ENCODE measurements at places on chromosomes 1 and 21.

- DNase-seq, result no peak
Observed at GRCh38 chr1:226411619-226412018, 3.7 kb upstream of the PARP1 start.

GRCh38 chr1:78255383-78255782, 209.6 kb downstream of the GIPC2 start:
- DNase-seq, result no peak

- no peak for DNase-seq
Observed at GRCh38 chr1:114384922-114385321, 126.1 kb downstream of the TRIM33 start.

GRCh38 chr1:97502360-97502759, 418.5 kb downstream of the DPYD start:
- no peak for DNase-seq

DNA sequence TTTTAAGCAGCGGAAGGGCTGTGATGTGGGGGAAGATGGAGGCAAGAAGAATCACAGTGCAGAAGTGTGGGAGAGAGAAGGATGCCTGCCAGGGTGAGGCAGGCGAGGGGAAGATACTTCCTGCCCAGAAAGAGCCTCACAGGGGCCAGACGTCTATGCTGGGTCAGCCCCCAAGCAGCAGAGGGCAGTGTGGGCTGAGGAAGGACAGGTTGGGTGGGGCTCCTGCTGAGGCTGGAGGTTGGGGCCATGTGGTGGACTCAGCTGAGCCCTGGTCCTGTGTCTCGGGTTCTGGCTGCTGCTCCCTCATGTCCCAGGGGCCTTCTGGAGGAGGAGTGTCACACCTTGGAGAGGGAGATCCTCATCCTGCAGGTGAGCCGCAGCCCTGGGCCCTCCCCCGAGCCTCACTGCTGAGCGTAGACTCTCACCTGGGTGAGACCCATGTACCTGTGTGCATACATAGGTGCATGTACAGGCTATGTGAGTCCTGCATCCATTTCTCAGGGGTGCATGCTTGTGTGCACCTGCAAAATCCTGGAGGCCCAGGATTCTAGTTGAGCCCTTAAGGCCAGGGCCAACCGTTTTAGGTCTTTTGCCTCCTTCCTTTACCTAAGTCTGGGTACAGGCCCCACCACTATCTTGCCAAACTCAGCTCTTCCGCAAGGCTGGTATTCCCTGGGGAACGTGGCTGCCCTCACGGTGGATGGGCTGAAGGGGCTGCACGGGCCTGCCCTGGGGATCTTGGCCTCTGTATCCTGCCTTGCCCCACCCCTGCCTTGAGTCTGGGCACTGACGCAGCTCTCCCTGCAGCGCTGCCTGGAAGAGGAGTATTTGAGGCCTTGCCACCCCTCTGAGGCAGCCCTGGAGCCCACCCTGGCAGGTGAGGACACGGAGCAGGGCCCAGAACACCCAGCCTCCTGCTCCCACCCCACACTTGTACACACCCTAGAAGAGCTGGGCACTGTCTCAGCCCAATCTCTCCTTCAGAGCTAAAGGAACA, 3.7 kb downstream of the CCDC24 start:
- DNase-seq, result no peak

DNA sequence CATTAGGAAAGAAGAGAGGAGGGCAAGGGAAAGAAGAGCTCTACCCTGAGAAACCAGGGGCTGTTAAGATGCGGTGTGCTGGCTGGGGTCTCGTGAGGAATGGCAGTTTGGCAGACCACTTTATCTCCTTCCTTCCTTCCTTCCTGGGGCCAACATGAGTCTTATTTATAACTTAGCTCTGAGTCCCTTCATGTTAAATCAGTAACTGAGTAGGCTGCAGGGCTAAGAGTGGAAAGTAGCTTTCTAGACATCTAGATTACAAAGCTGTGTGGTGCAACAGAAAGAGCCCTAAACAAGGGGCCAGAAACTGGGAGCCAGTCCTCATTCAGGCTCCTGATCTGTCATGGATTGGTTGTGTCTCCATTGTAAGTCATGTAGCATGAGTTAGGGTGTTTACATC, 135.4 kb upstream of the DUSP10 start:
- no peak for DNase-seq

DNA sequence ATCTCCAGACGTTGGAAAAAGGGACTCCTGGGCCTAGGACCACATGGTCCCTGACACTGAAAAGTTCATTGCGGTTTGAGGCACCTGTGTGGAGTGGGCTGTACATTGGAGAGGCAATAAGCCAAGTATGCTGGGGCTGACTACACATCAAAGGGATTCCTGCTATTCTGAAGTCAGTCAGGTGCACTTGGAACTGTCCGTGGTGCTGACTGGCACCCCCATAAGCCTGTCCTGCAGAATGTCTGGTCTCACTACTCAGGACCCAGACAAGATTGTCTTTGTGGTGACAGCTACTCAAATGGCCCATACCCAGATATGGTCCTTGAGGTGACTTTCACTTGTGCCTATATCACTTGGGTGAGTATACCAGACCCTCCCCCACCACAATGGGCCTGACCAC, 150.6 kb downstream of the RWDD3 start:
- DNase-seq, result no peak

DNA sequence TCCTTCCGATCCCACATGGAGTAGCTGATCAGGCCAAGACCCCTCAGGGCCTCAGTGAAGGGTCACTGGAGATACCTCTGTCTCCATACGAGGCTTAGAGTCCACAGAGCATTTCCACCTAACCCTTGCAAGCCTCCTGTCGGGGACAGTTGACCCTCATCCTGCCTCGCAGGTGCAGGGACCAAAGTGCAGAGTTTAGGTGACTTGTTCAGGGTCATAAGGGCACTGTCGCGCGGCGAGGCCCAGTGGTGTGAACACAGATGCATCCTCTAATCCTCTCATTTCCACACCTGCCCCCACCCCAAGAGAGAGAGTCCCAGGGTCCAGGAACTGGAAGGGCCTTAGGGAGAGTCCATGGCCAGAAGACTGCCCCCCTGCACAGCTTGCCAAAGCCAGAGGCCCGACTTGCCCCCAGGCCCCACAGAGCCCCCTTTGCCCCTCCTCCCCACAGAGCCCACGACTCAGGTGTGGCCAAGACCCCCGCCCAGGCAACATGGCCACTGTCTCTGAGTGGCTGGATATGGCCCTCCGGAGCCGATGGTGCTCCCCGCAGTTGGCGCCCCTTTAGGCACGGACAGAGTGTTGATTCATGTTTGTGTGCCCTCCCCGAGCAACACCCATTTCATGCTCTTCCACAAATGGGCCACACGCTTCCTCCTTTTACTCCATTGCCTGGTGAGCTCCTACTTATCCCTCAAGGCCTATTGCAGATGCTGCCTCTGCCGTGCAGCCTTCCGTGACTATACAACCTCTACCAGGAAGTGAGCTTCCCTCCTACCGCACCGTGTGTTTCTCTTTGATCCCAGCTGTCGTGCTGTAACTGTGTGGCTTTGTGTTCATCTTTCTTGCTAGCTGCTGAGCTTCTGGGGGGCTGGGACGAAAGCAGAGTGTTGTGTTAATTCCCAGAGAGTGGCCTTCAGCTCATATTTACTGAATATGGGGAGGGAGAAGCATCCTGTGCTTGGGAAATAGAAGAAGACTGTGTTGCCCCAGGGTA, 1.7 kb downstream of the TRPM2 start:
- DNase-seq, result no peak

GRCh38 chr1:58815686-58816071, 31.8 kb upstream of the JUN start:
- no peak for DNase-seq

- DNase-seq, result no peak
Observed at GRCh38 chr1:233513431-233513830, 100.5 kb upstream of the KCNK1 start.

DNA sequence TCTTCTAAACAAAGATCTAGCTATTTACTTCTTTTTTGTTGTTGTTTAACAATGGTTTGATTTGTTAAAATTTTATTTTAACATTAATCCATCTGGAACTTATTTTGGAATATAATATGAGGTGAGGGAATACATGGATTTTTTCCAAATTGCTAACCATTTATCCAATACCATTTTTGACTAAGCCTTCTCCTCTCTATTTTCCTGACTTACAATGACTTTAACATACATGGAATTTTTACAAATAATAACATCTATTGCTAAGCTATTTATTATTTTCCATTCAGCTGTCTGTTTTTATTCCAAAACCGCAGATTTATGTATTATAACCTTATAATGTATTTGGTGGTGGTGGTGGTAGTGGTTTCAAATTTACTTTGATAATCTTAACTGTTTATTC, 420.3 kb upstream of the ADGRL2 start:
- DNase-seq, result no peak

GRCh38 chr1:42189931-42190853, 25.6 kb upstream of the GUCA2A start:
- no peak for DNase-seq

DNA sequence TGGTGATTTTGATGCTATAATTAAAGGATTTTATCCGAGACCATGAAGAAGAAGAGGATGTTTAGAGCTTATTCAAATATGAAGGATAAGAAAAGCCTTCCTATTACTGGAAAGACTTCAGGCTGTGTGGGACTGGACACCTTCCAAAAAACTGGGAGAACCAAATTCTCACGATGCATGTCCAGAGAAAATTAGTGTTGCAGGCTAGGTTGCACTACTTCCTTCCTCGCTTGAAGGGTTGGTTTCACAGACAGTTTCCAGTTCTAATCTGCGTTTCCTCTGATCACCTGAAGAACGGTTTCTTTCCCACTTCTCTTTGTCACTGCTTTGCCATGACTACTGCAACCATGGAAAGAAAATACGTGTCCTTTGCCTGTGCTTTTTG, 2.0 kb downstream of the MTARC2 start:
- DNase-seq, result no peak

GRCh38 chr1:83829106-83829505, 169.8 kb downstream of the TTLL7 start:
- DNase-seq, result no peak

DNA sequence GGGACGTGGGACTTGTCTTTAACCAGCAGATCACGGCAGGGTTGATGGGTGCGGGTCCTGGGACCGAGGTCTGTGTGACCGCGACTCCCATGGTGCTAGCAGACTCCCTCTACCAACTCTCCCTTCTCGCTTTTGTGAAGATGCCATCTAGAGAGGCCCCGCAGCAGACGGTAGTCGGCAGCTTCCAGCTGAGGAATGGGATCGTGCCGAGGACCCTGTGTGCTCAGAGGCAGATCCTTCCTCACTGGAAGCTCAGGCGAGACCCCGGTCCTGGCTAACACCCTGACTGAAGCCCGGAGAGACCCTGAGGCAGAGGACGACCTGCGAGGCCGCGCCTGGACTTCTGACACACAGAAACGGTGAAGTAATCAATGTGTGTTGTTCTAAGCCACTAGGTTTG, 12.5 kb upstream of the SPATC1L start:
- no peak for DNase-seq

DNA sequence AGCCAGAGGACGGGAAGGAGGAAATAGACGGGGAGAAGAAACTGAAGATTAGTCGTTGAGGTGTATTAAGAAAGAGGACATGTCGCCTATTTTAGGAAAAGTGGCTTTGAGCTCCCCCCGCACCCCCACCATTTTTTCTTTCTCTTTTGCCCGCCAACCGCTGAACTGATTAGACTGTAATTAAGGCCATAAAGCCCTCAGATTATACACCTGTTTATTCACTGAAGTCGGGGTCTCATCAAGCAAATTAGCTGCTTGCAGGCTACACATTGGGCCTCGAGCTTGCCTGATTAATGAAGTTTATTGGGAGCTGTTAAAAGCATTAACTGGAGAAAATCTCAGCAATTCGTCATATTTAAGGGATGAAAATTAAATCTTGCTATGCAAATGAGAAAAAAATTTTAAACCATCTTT, 119.4 kb upstream of the RRP15 start:
- no peak for DNase-seq

DNA sequence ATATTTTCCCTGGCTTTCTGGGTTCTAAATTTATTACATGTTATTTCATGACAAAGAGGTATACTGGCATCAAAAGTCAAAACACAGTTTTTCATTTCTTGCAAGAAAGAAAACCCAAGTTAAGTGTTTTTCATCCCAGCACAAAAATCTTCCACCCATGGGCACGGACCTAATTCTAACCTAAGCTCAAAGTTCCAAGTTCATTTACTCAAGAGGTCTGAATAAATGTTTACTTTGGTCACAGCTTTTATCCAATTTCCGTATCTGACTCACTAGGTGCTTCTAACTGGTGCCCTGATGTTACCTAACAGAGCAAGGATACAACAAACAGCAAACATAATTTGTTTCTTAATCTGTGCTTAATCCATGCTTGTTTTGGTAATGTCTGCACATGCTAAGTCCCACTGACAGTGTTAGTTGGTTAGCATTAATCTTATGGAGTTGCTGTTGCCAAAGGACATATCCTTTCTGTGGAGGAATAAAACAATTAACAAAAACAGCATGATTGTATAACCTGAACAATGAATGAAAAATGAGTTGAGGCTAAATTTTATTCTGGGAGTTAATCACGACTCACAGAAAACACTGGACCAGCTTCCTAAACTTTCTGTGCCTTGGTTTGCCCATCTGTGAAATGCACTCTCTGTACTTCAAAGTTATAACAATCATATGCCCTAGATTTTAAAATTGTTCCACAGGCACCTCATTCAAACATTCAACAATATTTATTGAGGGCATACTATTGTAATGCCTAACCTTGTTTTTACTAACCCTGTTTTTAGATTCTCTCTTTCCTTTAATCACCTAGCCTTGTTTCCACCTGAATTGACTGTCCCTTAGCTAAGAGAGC, 4.2 kb upstream of the CHD1L start:
- no peak for DNase-seq

DNA sequence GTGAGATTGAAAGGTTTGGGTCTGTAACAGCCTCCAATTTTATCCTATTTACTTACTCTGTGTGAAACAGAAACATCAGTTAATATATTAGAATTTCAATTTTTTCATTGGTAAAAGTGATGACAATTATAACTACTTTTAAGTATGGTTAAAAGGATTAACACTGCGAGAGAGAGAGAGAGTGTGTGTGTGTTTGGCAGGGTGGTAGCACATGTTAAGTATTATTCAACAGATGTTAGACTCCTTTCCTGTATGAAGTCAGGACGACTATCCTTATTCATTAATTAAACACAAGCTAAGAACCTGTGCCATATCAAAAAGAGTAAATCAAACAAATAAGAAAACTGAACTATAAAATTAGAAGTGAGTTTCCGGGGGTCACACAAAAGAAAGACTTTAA, 662.5 kb downstream of the PLPP3 start:
- DNase-seq, result no peak

- no peak for DNase-seq
Observed at GRCh38 chr1:187762118-187762517, 933.4 kb downstream of the PLA2G4A start.

DNA sequence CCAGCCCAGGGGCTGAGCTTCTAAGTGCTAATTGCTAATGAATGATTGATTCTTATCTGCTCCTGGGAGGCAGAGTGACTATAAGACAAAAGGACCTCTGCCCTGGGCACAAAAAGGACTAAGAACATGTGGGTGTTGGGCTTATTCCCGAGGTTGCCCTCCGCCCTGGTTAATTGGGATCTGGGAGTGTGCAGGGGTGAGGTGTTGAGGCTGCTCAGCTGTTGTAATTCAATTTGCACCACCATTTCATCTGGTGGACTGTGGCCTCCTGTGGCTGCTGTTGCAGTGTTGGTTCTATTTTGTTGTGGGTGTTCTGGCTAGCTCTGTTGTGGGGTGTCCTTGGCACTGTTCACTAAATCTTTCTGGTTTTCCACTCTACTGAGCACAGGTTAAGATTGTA, 13.3 kb downstream of the KNCN start:
- no peak for DNase-seq

Data from esophagus squamous epithelium (tissue), 5 donors.